ENCODE measurements at places on chromosomes 1 and 21.

GRCh38 chr1:41463516-41463915 lies 21.0 kb downstream of the EDN2 start:
- DNase-seq = no peak

DNA sequence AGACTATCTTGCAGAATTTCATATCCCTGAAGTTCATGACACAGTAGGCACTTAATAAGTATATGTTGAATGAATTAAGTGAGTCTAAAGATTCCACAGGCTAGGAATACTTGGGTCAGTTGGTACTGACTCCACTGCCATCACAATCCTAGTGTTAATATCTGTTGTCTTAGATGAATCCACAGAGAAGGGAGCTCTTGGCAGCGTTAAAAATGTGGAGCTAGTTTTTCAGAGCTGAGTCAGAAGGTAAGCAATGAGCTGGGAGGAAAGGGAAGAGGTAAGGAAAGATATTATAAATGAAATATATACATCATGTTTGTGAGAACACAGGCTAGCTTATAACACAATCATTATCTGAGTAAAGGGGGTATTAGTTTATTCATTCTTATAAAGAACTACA lies 21.8 kb upstream of the GORAB start:
- no peak for DNase-seq

DNA sequence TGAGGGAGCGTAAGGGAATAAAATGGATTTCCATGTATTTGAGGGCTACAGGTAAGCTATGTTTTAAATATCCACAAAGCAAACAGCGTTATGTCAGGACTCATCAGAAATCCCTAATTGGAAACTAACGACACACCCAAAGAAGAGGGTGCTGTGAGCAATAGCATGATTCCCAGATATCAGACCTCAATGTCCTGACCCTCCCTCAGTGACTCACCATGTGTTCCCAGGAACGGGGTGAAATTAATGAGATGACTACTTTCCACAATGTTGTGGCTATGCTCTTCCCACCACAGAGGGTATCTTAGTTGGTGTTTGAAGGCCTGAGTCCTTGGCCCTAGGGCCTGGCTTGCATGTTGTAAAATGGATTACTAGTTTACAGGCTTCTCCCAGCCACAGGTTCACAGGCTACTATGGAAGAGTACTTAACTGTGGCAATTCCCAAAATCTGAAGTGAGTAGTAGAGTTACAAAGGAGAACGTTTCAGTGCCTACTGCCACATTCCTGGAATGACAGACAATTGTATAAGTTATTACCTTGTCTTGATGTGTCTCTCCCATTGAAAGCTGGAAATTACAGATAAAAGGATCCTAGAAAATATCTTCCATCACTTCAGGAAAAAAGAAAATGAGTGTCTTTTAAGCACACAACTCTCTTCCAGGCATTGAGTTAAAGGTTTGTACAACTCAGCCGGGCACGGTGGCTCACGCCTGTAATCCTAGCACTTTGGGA lies 1.7 kb upstream of the KRTAP11-1 start:
- DNase-seq = no peak

DNA sequence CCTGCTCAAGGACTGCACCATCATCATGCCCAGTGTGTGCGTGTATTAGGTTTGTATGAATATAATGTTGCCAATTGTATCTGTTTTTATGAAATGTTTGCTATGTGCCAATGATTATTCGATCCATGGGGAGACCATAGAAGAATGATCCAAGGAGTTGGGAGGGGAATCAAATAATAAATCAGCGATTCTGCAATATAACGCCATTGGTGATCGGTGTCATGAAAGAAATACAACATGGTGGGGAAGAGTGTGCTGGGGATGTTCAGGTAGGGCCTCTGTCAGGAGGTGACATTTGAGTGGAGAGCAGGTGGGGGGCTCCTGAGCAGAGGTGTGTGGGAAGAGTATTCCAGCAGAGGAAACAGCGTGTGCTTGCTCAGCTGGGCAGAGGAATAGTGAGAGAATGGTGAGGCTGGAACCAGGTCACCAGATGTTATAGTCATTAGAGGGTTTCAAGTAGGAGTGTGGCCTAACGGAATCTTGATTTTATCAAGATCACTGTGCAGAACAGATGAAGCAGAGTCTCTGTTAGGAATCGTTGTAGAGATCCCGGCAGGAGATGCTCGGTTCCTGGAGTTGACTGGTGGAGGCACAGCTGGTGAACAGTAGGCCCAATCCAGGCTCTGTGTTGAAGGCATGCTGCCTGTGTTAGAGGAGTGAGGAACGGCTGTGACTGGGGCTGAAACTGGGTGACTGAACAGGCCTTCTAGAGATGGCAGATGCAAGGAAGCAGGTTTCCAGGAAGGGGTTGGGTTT lies 2.9 kb upstream of the ZNF496 start:
- no peak for DNase-seq

All from thymus (tissue), 14 donors.